Liver (tissue), 10 donors: ENCODE measurements at places on chromosomes 6 and 20. TPM values are rescaled to one million over a fixed set of nuclear protein-coding genes. Genes with fewer than 3 reads are reported as not detected.

The PMEPA1 gene
- 0.79 TPM for polyA plus RNA-seq

DNA sequence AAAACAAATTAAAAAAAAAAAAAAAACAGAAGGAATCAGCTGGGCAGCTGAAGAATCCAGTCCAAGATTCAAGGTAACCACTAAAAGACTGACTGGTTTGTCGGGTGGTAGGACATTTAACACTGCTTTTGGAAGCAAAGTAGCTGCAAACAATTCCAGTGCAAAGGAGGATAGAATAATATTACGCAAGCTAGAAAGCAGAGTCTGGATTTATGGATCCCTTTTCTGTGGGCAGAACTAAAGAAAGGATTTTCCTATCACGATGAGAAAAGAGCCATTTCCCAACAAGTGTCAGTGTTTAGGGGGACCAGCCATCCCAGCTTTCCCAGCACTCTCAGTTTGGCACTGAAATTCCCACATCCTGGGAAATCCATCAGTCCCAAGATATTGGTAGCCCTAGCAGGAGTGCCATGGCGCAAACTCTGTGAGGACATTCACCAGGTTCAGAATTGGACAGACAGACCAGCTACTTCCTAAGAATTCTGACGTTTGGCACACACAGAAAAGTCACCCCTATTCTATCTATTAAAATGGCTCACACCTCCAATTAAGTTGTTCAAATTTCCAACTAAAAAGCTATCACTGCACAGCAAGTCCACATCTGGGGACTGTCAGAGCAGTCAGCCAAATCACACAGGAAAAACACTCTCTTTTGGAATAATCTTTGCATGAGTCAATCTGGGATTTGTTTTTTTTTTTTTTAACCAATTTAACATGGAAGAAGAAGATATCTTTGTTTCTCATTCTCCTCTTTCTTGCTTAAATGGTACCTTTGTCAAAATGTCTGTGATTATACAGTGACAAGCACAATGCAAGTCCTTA is 356.8 kb upstream of the ARID1B start:
- DNase-seq: no peak
- no peak overlapping the region for H3K27ac ChIP-seq
- H3K4me1 ChIP-seq: no peaks in the 10 kb centered on the region
- no peaks in the 10 kb centered on the region for H3K36me3 ChIP-seq

The CALHM5 gene
- 0.07 TPM for polyA plus RNA-seq

GRCh38 chr6:28643017-28643740 is 117.5 kb downstream of the GPX5 start:
- H3K4me3 ChIP-seq: no peak overlapping the region
- DNase-seq: no peak
- H3K27ac ChIP-seq: no peak overlapping the region
- H3K36me3 ChIP-seq: no peaks in the 10 kb centered on the region
- no peaks in the 10 kb centered on the region for H3K4me1 ChIP-seq
- H3K27me3 ChIP-seq: no peaks in the 10 kb centered on the region

The EFCAB8 gene
- not detected for polyA plus RNA-seq

The HAO1 gene
- polyA plus RNA-seq: 160 TPM

DNA sequence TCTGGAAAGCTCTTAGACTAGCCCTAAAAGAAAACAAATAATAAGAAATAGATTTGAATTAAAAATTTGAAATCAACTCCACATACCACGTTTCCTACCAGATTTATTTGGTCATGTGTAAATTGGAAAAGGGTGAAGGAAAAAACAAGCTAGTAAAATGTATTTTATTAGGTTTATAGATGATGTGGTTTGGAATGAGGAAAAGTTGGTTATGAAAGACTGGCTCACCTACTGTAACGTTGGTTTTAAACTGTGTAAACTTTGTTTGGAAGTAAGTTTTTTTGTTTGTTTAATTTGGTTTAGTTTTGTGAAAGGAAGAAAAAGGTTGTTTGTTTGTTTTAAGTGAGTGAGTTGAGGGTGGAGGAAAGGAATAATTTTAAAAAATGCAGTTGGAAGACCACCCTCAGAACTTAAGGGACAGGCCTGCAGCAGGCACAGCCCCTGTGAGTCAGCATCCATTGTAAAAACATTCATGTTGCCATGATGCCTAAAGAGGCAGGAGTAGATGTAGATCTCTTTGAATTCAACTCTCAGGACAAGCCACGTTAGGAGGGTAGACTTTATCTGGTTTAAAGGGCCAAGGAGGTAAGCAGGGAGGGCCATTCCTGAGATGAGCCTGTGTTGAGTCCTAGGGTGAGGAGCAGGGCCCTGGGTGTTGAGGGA is 93.7 kb upstream of the SCGN start:
- no peaks in the 10 kb centered on the region for H3K27me3 ChIP-seq
- DNase-seq: no peak
- no peaks in the 10 kb centered on the region for H3K36me3 ChIP-seq
- H3K27ac ChIP-seq: no peak overlapping the region

DNA sequence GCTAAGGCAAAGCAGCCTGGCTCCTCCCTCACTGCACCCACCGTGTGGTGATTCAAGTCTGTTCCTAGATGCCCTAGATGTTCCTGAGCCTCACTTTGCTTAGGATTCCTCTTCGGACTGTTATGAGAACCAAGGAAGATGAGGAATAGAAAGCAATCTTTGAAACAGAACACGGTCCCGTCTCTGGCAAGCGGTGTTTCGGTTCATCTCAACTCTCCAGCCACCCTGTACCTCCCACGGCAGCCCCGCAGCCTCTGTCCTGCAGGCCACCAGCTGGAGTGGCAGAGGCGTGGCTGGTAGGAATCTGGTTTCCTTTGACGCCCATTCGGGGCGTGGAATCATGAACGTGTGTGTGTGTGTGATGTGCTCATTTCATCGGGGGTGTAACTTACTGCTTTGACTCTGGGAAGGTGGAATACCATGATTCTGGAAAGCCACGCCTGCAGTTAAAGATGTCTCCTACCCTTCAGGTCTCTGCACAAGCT is 21.3 kb downstream of the PDE10A start:
- no peak for DNase-seq
- no peak overlapping the region for H3K27ac ChIP-seq
- no peaks in the 10 kb centered on the region for H3K27me3 ChIP-seq
- H3K4me1 ChIP-seq: no peaks in the 10 kb centered on the region

DNA sequence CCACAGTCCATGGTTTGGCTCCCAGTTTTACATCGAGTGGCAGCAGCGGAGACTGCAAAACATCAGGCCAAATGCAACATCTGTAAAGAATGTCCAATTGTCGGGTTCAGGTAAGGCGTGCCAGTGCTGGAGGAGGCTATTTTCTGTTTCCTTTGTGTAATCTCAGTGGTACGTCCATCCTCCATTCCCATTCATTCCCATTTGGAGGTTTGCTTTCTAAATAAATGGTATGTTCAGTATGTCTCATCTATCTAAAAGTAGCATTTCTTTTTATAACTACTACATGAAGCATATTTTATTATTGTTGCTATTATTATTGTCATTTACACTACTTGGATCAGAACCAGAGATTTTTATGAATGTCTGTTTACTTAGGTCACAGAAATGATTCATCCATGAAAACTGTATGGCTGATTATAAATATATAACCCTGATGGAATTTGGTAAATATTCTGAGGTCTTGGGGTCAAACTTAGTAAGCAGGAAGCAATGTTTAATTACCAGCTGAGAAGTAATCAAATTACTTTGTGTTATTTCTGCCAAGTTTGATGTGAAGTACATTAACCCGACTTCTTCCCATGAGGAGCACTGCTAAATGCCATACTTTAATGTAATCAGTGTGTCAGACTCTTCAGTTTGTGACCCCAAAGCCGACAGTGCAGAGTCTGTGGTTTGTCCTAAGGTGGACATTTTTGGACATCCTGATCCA is 512.9 kb downstream of the UTRN start:
- H3K27ac ChIP-seq: no peak overlapping the region
- H3K27me3 ChIP-seq: no peaks in the 10 kb centered on the region
- DNase-seq: no peak
- no peak overlapping the region for H3K4me3 ChIP-seq
- no peaks in the 10 kb centered on the region for H3K4me1 ChIP-seq

DNA sequence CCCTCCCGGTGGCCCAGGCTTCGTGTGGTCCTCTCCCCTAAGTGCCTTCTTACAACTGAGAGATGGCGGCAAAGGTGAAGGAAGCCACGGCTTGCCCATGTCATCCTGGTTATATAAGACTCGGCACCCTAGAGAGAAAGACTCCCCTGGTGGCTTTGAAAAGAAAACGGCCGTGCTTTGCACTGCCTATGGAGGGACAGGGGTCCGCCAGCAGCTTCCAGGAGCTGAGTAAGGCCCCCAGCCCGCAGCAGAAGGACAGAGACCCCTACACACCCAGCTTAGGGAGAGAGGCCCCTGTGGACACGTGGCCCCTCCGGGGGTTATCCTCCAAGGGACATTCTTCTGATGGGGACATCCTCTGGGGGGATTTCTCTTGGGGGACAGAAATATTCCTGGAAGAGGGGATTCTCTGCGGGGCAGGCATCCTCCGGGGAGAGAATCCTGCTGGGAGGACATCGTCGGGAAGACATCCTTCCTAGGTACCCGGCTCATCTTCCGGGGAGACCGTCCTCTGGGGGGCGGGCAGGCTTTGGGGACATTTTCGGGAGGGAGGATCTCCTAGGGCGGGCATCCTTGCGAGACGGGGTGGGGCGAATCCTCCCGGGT is 511 bp upstream of the OGFR start:
- H3K4me1 ChIP-seq: peaks cover 22% of the 10 kb centered on the region
- no peak overlapping the region for H3K4me3 ChIP-seq
- H3K27ac ChIP-seq: peak overlapping the region; percentile 19
- peaks cover 18% of the 10 kb centered on the region for H3K36me3 ChIP-seq
- H3K27me3 ChIP-seq: no peaks in the 10 kb centered on the region
- DNase-seq: no peak

GRCh38 chr6:5671601-5672559 is 334.8 kb downstream of the NRN1 start:
- H3K27ac ChIP-seq: no peak overlapping the region
- no peaks in the 10 kb centered on the region for H3K4me1 ChIP-seq
- DNase-seq: no peak
- H3K36me3 ChIP-seq: no peaks in the 10 kb centered on the region
- no peak overlapping the region for H3K4me3 ChIP-seq
- H3K27me3 ChIP-seq: no peaks in the 10 kb centered on the region

The TREM1 gene
- 0.43 TPM for polyA plus RNA-seq
